ENCODE measurements at places on chromosomes 5 and 9.

GRCh38 chr5:96690861-96691260 lies 28.7 kb downstream of the CAST start:
- DNase-seq, result no peak

- DNase-seq, result no peak
Measured at GRCh38 chr5:134813407-134813806, 32.4 kb upstream of the C5orf24 start.

DNA sequence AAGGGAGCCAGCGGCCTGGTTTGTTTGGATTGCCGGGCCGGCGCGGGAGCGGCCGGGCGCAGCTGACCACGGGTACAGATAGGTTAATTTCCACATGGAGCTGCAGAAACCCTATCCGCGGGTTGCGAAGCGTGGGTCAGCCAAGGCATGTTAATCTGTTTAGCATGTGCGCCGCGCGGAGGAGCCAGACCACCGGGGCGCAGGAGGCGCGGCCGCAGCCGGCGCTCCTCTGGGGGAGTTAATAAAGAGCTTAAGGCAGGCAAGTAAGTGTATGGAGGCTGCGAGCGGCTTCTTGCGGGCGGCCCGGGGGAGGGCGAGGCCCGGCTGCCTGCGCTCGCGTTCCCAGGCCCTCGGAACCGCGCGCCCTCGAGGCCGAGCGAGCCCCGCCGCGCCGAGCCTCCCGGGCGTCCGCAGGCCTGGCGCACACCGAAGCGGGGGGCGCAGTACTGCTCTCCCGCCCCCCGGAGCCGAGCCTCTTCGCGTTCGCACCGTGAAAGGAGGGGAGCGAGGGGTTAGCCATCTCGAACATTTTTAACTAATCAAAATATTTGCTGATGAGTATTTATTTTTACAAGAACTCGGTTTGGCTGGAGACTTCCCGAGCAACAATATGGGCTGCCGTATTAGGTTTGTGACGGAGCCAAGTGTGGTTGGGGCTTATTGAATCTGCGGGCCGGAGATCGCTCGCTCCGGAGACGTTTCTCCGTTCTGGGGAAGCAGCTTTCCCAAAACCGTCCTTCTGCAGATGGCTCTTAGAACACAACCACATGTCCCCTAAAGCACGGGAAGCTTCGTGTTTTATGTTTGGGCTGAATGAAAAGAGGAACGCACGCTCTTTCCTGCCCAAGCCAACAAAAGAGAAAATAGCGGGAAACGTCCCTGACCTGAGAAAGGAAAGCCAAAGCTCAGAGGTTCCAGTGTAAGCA lies 28.8 kb downstream of the FOXD1 start:
- DNase-seq, result no peak

- no peak for DNase-seq
Measured at GRCh38 chr5:118554981-118555380, 433.4 kb downstream of the DTWD2 start.

- no peak for DNase-seq
Measured at GRCh38 chr9:134318481-134318891, 7.8 kb upstream of the RXRA start.

DNA sequence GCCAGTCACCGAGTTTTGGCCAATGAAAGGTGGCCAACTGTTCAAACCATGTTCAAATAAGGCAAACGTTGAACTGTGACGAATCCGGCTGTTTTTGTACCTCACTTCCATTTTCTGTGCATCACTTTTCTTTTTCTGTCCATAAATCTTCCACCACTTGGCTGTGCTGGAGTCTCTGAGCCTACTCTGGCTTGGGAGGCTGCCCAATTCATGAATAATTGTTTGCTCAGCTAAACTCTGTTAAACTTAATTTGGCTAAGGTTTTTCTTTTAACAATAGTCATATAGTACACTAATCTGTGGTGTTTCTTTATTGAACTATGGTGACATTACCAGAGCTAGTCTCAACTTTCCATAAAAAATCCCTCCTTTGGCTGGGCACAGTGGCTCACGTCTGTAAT lies 11.3 kb downstream of the NIM1K start:
- no peak for DNase-seq

- DNase-seq, result no peak
Measured at GRCh38 chr5:123360201-123360571, 63.0 kb downstream of the CEP120 start.

DNA sequence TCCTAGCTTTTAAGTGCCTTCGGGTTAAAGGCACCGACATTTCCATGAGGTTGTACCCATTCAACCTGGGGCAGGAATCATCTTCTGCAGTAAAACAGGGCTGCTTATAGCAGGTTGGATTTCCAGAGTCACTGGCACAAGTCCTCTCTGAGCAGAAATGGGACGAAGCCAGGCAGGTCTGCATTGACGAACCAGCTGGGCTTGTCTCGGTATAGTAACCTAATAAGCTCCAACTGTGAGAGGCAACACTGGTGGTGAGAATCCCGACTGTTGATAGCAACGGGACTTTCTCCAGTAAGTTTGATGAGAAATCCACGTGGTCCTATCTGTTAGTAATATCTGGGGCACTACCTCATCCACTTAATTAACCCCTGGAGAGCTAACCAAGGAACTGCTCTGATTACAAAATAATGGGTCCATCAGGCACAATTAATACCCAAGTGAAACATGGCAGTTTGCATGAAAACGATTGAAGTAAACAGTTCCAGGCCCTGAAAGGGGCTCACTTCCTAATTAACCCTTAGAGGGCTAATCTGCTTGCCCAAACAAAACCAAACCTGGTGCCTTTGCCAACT lies 491.0 kb upstream of the C9orf72 start:
- DNase-seq, result no peak

DNA sequence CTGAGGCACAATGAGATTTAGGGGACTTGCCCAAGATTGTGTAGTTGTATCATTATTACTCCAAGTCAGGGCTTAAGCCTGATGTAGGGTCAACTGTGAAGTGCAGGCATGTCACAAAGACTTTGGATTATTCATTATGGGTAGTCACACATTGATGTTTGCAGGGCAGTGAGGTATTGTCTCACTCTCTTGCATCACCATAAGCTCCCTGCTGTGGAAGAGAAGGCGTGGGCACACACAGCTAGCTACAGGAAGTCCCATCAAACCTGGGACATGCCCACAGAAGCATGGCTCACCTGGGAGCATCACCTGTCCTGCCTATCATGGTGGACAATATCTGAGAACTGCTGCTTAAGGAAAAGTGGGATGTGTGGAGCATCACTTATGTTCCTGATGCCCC lies 42.1 kb downstream of the TMOD1 start:
- DNase-seq, result peak; percentile 65

GRCh38 chr5:44538797-44539601 lies 149.8 kb upstream of the FGF10 start:
- no peak for DNase-seq

- DNase-seq, result no peak
Measured at GRCh38 chr5:54894957-54895815, 90.2 kb downstream of the ESM1 start.

DNA sequence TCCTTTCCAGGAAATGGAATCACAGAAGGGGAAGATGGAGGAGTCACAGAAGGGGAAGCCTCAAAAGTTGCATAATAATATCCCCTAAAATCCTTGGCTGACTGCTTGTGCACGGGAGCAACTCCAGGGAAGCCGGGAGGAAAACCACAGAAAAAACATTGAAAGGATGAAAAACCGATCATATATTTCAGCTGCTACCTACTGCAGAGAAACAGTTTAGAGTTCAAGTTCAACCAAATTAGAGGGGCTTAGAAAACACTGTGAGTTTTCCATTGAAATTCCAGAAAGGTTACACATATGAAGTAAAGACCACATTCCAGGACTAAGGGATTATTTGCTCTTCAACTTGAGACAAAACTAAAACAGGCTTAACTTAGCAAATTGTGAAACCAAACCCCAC lies 37.6 kb upstream of the MTAP start:
- DNase-seq, result no peak

GRCh38 chr5:170132269-170132975 lies 26.7 kb downstream of the FOXI1 start:
- peak; percentile 58 for DNase-seq

- peak; percentile 92 for DNase-seq
Measured at GRCh38 chr5:151063142-151063989, 17.5 kb downstream of the TNIP1 start.

DNA sequence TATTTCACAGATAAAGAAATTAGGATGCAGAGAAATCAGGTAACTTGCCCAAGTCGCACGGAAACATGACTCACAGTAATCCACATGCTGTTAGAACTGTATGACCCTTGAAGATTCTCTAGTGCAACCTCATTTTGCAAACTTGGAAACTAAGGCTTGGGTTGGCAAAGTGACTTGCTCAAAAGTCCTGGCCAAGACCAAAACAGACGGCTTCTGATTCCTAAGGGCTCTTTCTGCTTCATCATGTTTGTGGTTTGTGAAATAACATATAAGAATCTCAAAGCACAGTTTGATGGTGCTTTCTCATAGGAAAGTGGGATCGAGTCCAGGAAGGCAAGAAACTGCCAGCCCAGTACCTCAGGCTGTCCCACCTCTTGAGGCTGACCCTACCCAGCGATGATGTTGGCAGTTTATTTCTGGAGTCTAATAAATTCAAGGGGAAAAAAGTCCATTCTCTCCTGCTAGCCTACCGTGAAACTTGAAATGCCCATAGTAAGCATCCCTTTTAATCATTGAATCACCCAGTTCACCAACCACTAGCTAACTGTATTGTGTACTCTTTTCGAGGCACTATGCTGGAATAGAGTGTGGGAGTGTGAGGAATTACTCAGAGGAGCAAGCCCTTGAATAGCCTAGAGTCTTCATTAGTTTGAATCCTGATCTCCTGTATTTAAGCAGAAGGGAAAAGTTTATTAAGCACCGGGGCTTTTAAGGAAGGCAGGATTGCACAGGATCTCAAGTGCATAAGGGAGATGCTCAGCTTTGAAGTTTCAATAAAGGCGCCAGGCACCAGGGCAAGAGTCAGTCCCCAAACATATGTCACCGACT lies 14.1 kb downstream of the CAPSL start:
- DNase-seq, result peak; percentile 54

Measured in renal cortical epithelial cell (primary cell).